ENCODE measurements at places on chromosomes 16 and 17.

DNA sequence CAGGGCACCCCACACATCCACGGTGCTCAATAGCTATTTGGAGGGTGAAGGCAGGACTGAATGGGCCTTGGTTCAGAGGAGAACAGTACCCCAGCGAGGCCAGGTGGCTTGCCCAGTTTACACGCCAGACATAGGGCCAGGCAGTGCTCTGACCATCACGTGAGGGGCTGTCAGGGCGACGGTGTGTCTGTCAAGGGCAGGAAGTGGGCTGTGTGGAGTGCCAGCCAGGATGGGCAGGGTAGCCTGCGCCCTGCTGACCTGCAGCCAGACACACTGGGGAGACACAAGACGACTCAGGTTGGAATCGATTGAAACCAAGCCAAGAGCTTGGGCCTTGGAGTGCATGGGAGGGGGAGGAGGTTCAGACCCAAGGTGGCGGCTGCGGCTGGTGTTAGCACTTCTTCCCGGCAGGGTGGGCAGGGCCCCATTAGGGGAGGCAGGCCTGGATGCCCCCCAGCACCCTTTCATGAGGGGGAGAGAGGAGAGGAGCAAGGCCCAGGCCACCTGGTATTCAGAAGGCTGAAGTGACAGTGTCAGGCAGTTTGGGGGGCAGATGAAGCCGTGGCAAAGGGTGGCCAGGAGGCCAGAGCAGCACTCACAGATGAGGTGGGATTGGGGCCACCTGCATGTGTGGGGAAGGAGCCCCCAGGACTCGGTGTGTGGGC is 68.2 kb downstream of the SREBF1 start:
- no peak for DNase-seq

DNA sequence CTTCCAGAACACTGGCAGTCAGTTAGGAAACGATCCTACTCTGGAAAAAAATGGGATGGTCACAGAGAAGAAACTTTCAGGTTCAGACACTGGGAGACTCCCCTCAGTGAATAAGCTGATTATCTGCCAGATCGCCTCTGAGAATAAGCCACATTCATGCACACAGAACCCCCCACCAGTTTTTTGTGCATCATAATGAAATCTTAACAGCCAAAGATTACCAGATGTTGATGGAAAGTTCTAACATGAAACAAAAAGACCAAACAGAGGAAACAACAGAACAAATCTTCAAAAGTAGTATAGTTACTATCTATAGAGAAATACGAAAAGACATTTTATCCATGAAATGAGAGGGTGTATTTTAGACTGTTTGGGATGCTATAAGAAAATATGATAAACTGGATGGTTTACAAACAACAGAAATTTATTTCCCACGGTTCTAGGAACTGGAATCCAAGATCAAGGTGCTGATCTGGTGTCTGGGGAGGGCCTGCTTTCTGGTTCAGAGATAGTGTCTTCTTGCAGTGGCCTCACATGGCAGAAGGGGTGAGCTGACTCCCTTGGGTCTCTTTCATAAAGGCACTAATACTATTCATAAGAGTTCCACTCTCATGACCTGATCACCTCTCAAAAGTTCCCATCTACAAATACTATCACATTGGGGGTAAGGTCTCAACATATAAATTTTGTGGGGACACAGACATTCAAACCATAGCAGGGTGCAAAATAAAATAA is 8.0 kb upstream of the AMZ2 start:
- DNase-seq, result no peak

GRCh38 chr16:81107511-81107910 is 11.3 kb upstream of the GCSH start:
- no peak for DNase-seq

- peak; percentile 64 for DNase-seq
Observed at GRCh38 chr17:31068291-31068690, 26.5 kb upstream of the NF1 start.

All from suppressor macrophage (primary cell).